ENCODE measurements at places on chromosomes 7 and 10.

- DNase-seq: no peak
Measured at GRCh38 chr7:155281398-155281969, 16.2 kb upstream of the INSIG1 start.

- DNase-seq: no peak
Measured at GRCh38 chr7:45036796-45037195, 36.8 kb downstream of the CCM2 start.

DNA sequence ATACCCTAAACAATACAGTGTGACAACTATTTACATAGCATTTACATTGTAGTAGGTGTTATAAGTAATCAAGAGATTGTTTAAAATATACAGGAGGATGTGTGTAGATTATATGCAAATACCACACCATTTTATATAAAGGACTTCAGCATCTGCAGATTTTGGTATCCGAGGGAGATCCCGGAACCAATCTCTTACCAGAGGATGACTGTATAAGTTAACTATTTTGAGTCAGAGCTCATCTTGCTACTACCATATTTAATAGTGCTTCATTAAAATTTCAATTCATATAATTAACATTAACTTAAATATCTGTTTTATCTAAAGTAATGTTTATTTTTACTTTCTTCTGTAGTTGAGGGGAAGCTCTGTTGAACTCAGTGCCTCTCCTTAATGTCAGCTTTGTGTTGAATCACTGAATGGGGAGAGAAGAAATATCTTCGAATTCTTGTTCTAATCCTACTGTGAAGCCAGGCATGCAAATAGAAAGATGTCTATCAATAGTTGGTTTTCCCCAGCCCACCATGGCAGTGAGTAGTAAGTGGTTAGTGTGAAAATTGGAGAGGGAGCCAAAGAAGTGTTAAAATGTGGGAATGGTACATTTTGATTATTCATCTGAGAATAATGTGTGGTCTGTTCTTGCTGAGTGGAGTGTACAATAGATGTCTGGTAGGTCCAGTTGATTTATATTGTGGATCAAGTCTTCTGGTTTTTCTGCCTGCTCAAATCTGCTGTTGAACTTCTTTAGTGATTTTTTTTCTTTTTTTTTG, 90.1 kb upstream of the CYP26C1 start:
- no peak for DNase-seq

GRCh38 chr7:975702-976473, 539 bp upstream of the COX19 start:
- no peak for DNase-seq

DNA sequence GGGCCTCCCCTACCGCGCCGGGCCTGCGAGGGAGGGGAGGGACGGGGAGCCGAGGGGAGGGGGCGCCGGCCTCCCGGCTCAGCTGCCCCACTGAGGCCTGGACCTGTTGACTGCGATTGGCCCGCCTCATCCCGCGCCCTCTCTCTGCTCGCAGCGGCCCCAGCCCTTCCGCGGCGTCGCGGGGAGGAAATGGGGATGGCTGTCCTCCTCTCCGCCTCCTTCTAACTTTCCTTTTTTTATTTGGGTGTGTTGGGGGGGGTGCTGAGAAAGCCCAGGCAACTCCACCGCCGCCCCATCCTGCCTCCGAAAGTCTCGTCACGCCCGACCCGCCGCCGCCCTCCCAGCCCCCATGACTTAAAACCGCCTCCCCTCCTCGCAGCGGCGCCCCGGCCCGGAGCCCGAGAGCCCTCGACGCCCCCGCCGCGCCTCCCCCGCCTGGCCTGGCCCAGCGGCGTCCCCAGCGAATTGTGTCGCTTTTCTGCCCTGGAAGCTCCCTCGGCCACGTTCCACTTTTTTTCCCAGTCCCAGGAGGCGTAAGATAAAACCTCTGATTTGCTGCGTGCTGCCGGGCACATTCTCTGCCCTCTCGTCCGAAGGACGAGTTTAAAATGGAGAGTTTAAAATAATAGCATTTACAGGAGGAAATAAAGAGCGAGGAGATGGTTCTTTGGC, 842 bp upstream of the SKIDA1 start:
- no peak for DNase-seq

DNA sequence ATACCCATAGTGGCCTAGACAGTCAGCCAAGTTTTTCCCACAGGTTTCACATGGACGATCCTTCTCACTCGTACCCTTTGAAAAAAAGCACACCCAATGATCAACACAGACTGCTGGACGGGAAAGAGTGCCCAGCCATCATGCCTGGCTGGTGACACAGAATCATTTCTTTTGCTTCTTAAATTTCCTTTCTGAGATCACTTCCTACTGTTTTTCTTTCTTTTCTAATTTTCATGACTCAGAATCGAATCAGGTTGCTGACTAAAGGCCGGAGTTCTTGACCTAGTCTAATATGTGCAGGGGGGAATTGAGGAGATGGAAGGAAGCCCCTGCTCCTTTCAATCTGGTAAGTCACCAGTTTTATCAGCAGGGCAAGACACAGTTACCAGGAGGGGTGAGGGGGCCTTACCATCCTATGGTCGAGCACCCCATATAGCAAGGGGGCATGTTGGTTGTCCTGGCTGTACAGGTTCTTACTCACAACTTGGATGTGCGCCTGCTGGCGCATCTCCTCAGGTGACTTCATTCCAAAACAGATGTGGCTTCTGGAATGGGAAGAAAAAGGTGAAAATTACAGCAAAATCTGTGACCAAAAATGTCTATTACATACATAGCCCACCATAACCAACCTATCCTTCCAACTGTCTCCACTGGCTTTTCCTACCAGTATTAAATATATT, 3.5 kb downstream of the POLR3A start:
- no peak for DNase-seq

DNA sequence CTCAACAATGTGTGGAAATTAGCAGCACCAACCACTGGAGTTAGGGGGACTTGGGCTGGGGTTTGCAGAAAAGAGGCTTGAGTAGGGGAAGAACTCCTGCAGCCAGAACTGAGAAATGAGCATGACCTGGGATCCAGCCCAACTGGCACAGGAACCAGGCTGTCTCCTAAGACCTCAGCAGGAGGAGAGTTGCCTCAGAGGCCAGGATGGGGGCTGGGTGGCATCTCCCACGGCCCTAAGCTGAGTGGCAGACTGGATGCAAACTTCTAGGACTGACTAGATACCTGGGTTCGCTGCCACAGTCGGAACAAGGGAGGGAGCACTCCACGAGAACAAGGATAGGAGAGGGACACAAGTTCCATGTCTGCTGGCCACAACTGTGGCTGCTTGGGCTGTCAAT, 62.6 kb downstream of the RNF32 start:
- no peak for DNase-seq

DNA sequence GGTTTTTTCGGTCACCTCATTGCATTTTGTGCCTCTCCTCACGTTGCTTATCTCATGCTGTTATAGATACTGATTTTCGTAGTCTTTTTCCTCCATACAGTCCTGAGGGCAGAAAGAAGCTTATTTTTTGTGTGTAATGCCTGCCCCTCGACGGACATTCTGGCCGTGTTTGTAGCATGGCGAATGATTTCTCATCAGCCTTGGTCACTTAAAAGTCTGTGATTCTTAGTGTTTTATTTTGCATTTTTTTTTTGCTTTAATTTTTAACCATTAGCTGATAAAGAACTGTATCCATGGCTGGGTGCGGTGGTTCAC, 469 bp upstream of the NOC3L start:
- no peak for DNase-seq
